Stimulated activated CD4-positive, alpha-beta T cell treated with anti-CD3 and anti-CD28 coated beads, Interleukin-4, amount 100 ng/mL, for 24 hours (primary cell): ENCODE measurements at places on chromosomes 16 and 17.

GRCh38 chr16:76899767-76900166 is 291.2 kb upstream of the MON1B start:
- no peak for DNase-seq

DNA sequence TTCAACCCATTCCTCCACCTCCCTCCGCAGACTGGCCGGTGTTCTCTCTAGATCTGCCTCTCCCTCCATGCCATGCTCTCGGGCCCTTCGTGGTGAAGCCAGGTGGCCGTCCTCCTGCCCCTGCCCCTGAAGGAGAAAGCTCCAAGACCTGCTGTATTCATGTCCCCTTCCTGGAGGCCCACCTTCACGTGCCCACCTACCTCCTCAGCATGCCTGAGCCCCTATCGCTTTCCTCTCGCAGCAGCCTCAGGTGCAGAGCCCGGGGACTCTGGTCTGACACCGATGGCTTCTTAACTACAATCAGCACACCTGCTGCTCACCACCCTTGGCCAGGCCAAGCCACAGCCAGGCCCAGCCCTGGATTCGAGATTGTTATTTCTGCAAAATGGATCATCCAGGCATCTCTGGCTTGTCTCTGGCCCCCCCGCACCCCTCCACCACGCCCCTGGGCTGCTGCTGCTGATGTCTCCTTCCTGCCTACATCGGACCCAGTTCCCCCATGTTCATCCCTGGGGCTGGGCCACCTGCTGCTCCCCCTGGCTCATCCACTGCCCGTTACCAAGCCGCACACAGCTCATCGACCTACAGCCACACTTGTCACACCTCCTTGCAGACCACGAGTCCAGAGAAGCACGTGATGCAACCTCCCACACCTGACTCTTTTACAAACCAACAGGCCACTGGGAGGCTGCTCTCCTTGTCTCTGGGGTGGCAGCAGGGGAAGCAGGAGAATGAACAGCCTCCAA is 32.5 kb upstream of the TNFRSF13B start:
- DNase-seq, result no peak

DNA sequence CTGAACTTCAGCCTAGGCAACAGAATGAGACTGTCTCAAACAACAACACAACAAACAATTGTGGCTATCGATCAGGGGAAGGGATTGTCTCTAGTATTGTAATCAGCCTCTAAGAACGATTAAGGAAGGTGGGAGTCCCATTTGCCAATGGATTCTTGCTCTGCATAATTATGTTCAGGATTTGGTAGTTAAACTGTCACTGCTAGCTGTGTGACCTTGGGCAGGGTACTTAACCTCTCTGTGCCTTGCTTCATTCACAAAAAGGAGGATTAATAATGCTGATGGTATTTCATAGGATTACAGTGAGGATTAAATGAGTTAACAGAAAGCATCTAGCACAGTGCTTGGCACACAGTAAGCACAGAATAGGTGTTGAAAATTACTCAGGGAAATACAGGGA is 6.7 kb upstream of the SSTR2 start:
- no peak for DNase-seq

DNA sequence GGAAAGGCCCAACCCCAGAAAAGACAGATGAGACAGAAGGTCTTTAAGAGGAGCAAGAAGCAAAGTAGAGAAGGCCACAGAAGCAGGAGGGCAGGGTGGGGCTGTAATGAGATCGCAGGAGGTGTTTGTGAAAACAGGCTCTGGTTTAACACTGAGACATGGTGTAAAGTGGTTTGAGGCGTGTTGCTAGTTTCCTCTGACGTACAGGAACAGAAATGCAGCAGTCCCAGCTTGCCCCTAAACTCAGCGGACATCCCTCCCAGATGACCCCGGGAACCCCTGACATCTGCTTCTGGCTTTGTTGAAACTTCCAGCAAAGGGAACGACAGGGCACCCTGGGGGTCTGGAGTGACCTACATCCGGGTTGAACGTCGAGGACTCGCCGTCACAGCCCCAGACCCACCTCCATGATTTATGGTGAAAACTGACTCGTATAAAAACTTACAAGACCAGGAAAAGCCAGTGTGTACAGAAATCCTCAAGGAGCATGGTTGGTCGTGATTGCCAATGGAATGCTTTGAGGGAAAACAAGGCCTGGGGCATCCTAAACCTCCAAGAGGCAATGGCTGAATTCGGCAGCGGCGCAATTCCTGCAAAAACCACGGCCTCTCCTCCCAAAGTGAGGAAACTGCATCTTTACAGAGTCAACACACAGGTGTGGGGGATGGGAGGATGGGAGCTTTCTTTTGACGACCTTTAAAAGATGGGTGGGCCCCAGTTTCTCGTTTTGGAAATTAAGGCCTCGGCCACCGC is 25.8 kb downstream of the LITAF start:
- DNase-seq, result peak; percentile 59

- no peak for DNase-seq
Measured at GRCh38 chr17:41434415-41434814, 6.4 kb downstream of the KRT38 start.

DNA sequence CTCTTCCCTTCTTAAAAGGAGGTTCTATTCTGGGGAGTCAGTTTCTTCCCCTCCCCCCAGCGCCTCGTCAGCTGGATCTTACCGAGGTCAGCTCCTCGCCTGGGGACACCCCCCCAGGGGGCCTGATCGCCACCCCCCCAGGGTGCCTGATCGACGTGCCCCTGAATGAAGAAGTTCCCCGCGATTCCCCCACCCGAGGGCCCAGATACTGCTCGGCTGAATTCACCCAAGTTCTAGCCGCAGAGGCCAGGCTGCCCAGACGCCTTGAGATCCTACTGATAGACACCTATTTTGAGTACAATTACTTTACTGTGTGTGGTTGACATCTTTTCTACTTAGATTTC is 1.4 kb downstream of the RAB11FIP3 start:
- DNase-seq, result no peak
